Astrocyte of the cerebellum (primary cell): ENCODE measurements at places on chromosomes 5 and 9.
A peak's percentile ranks its signal among the peaks of the same experiment; 100 is the strongest.

DNA sequence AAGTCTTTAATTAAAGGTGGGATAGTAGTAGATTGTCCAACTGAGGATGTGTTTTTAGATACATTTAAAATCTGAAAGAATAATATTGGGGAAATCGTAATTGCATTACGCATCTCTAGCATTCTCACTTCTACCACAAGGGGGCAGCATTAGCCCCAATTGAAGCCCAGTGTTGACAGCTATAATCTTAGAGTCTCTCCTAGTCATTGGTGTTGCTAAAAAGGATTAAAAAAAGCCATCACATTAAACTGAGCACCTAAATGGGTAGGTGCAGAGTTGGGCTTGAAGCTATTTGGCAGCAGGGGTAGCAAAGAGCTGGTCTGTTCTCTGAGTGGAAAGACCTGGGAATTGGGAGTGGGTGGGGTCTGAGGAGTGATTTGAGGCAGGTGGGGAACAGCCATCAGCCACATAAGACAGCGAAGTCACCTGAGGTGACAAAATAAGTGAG, 177.2 kb downstream of the OSTF1 start:
- DNase-seq: peak; percentile 27

GRCh38 chr9:98075332-98075805, 18.8 kb downstream of the NANS start:
- DNase-seq: no peak

GRCh38 chr5:134585966-134586365, 46.7 kb downstream of the SAR1B start:
- no peak for DNase-seq

GRCh38 chr5:128384068-128384467, 154.0 kb downstream of the FBN2 start:
- DNase-seq: no peak

DNA sequence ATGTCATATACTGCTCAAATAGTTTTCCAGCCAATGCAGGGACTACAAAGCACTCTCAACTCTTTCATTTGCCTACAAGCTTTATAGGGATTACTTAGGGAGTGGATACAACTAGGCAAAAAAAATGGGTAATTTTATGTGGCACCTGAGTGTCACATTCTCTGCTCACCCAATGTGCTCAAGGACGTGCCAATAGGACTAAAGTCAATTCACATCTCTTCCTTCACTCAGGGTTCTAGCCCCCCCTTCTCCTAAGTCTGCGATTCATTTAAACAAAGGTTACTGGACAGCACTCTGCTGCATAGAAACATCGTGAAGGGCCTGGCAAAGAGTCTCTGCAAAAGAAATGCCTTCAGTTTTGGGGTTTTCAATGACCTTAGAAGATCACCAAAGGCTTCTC, 142.3 kb downstream of the TSSK1B start:
- no peak for DNase-seq

DNA sequence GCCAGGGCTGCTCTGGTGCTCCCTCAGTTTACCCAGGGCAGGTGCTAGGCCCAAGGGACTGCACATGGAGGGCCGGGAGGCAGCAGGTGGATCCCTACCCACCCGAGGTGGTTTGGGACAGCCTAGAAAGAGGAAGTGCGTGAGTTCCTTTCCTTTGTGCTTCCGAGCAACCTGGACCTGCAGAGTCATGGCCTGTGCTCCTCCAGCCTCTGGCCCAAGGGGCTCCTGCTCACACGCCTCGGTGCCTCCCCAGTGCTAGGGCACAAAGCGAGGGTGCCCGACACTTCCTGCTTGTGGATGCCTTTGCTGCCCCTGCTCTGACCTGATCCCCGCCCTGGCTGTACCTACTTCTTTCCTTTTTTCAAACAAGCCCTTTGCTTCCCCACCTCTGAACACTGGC, 79.3 kb downstream of the RXRA start:
- DNase-seq: no peak

GRCh38 chr5:149356391-149356790, 1.5 kb upstream of the PCYOX1L start:
- DNase-seq: no peak

GRCh38 chr9:87657190-87657589, 68.7 kb upstream of the CTSL start:
- no peak for DNase-seq

- no peak for DNase-seq
Observed at GRCh38 chr5:73471654-73472053, 23.1 kb upstream of the FOXD1 start.
